ENCODE measurements at places on chromosomes 3 and 15.

DNA sequence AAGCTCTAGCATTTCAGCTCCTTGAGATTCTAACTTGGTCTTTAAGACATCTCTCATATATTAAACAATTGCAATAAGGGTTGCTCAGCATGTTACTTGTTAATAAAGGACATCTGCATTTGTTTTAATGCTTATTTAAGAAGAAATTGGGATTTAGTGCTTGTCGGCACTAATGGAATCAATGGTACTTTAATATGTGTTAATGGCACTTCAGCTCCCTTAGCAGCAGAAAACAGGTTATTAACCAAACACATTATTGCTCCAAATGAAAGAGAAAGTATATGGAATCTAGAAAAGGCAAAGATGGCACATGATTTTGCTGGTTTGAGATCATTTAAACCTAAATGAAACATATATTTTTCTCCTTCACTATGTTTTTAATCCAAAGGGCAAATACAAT is 137.3 kb upstream of the GOLIM4 start:
- DNase-seq, result no peak

DNA sequence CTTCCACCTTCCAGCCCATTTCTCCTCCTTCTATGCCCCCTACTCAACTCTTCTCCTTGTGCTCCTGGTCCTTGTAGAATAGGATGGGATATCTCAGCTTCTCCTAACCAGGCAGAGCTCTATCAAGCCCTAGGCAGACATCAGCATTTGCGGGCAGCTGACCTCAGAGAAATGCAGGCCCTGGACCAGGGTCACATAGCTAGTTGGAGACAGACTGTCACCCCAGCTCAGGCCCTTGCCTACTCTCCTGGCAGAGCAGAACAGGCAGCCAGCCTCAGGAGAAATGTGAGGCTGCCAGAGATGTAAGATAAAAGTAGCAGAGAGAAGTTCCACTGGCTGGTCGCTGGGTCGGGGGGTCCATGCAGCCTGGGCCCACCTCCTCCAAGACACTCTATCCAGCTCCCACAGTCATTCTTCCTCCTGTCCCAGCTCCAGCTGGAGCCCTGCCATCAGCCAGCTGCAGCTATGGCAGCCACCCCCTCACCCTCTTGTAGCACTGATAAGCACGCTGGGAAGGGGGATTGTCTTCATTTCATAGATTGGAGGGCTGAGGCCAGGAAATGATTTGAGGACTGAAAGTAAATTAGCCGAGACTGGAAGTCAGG is 4.0 kb downstream of the CYP8B1 start:
- no peak for DNase-seq

DNA sequence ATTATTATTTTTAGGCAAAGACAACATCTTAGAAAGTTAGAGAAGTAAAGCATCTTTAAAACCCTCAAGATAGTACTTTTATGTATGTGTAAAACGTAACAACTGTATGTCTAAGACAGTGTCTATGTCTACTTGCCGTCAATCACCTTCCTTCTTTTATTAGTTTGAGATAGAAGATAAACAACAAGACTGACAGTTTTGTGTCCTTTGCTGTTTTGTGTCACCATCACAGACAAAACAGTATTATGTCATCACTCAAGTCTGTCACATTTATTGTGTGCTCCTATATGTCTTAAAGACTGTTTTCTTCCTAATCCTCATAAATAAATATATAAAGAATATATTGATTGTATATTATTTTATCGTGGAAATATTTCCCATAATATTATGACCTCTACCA is 908.3 kb downstream of the CADM2 start:
- DNase-seq, result no peak

GRCh38 chr15:94168250-94168649 is 63.1 kb upstream of the MCTP2 start:
- no peak for DNase-seq

DNA sequence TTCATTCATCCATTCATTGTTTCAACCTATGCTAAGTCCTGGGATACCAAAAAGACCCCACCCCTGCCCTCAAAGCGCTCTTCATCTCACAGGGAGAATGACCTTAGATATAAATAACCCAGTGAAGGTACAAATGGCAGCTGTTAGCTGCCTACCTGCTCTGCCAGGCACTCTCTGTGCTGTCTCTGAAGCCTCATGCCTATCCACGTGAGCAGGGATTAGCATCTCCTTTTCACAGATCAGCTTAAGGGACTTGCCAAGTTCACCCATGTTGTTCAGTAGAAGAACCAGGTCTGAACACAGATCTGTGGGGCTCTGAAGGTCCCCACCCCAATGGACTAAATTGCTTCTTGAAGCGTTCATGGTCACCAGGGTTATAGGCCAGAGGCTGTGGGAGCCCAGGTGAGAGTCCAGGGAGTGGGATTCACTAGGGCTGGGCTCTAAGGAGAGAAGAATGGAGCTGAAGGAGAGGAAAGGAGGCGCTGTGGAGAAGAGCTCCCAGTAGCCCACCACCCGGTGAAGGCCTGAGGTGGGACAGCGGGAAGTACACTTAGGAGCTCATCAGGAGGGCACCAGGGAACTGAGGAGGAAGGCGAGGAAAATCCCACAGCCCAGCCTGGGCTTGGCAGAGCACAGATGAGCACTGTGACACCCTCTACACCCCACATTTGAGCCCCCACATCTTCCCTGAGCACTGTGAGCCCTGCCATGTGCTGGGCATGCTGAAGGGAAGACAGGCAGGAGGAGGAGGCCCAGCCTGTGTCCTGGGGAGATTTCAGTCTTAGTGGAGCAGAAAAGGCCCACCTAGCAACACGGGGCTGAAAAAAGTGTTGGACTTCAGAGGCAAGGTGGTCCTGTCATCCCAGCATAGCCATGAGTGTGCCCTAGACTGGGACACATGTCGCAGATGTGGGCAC is 20.4 kb downstream of the RBP1 start:
- DNase-seq, result no peak

DNA sequence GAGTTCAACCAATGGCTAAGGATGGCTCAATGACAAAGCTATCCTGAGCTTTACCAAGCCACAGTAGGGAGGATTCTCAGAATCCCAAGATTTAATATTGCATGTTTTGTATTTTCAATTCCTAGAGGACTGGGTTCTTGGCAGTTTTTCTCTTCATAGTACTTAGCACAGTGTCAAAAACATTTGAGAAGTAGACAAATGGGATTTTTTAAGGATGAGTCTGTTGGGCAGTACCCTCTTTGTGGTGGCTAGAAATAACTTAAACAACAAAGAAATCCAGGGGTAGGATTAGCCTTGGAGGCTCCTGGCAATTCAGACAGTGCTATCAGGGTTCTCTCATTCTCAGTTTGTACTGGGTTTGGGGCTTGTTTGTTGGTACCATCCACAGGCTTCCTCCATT is 212.8 kb upstream of the RORA start:
- no peak for DNase-seq

DNA sequence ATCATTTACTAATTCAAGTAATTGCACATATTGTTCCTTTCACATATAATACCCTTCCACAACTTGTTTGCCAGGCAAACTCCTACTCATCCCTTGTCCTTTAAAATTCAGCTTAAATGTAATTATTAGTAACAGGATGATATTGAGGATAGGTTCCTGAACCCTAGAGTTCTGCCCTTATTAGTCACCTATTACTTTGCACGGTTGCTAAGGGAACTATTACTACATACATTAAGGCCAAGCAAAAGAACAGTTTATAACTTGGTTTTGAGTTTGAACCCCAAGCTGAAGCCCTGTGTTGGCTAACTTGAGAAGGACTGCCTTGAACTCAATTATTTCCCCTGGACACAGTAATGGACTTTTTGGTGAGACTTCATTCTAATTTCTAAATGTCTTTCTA is 529.7 kb downstream of the IGSF11 start:
- no peak for DNase-seq

GRCh38 chr15:45199136-45199810 is 11.5 kb upstream of the SHF start:
- no peak for DNase-seq

- no peak for DNase-seq
These were observed 1.3 kb downstream of the FRMD5 start for GRCh38 chr15:44193651-44194322.

- no peak for DNase-seq
These were observed 485.5 kb downstream of the TUSC7 start for GRCh38 chr3:117195034-117195433.

GRCh38 chr15:94107652-94108051 is 123.7 kb upstream of the MCTP2 start:
- DNase-seq, result no peak

DNA sequence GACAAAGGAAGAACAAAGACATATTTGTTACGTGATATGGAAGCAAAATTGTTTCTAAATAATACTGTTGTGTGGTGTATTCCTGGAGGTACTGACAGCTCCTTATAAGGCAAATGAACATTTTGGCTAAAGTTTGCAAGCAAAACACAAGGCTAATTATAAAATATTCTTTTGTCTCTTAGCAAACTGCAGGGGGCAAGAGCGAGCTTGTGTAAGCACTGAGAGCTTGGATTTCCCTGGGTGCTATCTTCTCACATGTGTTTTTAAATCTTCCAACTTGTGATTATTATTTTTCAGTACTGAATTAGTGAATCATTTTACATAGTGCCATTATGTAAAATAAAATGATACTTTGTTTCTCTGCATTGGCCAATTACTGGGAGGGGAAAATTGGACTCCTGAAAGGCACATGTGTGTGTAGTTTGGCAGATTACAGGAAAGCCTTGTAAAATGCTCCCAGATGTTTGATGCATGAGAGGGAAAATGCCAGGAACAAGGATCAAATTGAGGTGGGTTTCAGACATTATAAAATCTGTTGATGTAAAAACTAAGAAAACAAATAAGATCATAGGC is 611.5 kb downstream of the AGBL1 start:
- DNase-seq, result peak; percentile 14

DNA sequence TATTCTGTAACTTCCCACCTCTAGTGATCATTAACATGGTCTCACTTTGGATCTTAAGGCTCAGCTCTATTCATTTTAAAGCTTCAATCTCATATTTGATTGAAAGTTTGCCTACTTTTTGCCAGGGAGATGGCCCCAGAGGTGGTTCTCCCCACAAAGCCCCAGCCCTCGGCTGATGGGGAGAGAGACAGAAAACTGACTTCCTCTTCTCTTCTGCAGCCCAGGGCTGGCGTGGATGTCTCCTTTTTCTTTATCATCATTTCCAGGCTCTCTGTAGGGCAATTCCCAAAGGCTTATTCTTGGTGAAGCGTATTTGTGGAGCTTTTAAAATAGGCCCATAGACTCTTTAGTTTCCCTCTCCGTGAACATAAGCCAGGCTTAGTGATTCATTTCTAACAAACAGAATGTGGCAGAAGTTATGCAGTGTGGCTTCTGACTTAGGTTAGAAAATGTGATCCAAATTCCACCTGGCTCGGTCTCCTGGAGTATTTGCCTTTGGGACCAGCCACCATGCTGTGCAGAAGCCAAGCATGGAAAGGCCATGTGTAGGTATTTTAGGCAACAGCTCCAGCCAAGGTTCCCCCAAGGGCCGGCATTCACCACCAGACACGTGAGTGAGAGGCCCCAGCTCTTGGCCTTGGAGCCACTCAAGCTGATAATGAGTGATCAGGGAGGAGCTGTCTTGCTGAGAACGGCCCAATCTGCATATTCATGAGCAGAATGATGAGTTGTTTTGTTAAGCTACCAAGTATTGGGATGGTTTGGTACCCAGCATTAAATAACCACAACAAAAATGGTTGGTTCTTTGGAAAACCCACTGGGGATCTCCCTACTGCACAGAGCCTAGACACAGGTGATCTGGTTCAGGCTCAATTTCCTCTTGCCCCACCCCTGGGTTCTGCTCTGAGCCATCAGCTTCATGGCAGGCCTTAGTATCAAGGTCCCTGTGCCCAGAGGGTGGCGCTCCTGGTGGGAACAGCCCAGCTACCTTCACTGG is 353.2 kb upstream of the PROK2 start:
- no peak for DNase-seq

DNA sequence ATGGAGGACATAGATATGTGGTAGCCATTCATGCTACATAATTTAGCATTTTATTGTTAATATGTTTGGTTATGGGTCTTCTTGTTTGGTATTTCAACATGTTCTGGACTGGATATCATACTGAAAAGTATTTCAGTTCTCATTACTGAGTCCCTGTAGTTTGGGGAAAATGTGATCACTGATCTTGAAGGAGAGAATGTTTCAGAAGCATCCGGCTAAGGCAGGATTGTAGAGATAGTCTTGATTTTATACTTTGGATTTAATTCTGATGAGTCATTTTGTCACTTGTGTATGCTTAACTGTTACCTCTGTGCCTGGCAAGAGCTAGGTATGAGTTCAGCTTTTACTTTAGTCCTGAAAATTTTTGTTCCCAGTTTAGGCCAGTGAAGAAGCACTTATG is 7.1 kb downstream of the CHD2 start:
- DNase-seq, result no peak

DNA sequence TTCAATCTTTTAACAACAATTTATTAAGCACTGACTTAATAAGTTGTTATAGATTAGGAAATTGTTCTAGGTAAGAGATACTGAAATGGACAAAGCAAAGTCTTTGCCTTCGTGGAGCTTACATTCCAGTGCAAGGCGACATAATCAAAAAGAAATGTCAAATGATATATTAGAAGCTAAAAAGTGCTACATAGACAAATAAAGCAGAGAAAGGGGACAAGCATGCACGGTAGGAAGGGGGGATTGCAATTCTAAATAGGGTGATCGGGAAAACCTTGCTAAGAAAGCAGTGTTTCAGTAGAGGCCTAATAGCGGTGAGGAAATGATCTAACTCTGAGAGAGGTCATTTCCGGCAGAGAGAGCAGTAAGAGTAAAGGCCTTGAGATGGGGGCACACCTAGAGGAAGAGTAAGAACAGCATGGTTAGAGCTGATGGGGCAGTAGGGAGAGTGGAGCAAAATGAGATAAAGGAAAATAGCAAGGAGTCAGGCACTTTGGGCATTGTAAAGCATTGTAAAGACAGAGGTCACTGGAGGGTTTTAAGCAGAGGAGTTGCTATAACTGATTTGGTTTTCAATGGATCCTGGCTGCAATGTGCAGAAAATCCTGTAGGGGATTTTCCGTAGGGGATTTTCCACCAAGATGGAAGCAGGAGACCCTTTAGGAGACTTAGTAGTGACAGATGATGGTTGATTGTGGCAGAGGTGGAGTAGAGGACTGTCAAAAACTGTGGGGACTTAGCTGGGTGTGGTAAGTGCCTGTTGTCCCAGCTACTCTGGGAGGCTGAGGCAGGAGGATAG is 71.7 kb upstream of the CFAP20DC start:
- DNase-seq, result no peak

DNA sequence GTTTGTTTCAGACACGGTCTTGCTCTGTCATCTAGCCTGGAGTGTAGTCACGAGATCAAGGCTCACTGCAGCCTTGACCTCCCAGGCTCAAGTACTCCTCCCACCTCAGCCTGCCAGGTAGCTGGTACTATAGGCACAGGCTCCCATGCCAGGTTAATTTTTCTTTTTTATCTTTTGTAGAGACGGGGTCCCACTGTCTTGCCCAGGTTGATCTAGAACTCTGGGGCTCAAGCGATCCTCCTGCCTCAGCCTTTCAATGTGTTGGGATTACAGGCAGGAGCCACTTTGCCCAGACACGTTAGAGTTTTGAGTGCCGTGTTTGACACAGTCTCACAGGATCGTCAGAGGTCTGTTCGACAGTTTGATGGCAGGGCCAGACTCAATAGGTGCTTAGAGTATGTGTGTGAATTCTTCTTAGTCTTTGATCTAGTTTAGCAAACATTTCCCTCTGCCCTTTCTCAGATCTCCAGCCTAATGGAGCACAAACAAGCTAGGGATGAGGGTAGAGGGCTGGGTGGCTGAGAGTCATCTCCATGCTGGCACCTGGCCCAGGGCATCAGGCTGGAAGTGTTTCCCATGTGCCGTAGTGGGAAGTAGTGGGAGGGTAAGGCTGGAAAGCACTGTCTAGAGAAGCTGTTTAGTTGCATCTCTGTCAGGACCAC is 66.1 kb upstream of the DLG1 start:
- no peak for DNase-seq

Measured in NCI-H774 (cell line).